Karpas-422 (cell line): ENCODE measurements at places on chromosomes 7 and 10. TPM values are rescaled to one million over a fixed set of nuclear protein-coding genes. Genes with fewer than 3 reads are reported as not detected.

CRHR2 gene
- not detected in 2 replicates for total RNA-seq

WDR86 gene
- total RNA-seq = not detected in 2 replicates

DGKB gene
- total RNA-seq = not detected in 2 replicates

PDSS1 gene
- 13.6 TPM in 2 replicates for total RNA-seq

H2BK1 gene
- total RNA-seq = not detected in 2 replicates

FEZF1 gene
- not detected in 2 replicates for total RNA-seq

AQP1 gene
- 0.22 and 0.82 TPM in 2 replicates for total RNA-seq

ALOX5 gene
- total RNA-seq = 480 and 661 TPM in 2 replicates

DNA sequence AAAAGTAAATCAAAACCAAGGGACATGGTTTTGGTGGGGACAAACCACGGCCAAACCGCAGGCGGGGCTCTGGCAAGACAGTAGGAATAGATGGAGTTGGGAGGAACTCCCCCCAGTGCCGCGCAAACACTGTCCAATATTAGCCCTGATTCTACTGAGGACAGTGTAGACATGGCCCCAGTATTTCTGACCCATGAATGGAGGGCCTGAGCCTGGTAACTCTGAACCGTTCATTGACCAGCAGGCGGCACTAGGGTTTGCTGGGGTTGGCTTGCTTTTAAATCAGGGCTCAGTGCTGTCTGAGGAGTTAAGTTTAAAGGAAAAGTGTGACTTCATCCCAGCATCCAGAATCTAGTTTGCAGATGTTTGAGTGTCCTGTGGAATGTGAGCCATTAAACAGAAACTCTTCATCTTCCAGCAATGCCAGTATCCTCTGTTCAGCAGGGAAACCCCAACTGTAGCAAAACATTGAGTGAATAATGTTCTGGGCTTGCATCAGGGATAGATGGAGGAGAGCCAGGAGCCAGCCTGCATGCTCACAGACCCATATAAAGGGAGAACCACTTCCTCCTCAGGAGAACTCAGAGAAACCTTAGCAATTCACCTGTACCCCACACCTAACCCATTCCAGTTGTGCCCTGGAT is 147.4 kb upstream of the PRSS58 start:
- DNase-seq = no peak

DNA sequence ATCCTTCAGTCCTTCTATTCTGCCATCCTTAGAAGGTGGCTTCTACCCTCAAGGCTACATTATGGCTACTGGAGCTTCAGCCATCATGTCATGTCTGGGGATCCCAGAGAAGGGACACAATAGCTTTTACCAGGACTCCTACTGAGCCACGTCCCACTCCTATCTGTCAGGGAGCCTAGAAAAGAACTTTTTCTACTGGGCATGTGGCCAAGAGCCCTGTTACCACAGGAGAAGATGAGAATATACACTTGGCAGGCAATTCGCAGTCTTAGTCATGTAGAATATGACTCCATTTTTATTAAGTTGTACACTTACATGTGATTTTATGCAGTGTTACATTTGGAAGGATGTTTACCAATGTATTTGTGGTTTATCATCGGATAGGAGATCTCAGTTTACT is 64.6 kb upstream of the KCNMA1 start:
- DNase-seq = no peak

GRCh38 chr7:69801729-69802682 is 203.7 kb downstream of the AUTS2 start:
- DNase-seq = no peak

DNA sequence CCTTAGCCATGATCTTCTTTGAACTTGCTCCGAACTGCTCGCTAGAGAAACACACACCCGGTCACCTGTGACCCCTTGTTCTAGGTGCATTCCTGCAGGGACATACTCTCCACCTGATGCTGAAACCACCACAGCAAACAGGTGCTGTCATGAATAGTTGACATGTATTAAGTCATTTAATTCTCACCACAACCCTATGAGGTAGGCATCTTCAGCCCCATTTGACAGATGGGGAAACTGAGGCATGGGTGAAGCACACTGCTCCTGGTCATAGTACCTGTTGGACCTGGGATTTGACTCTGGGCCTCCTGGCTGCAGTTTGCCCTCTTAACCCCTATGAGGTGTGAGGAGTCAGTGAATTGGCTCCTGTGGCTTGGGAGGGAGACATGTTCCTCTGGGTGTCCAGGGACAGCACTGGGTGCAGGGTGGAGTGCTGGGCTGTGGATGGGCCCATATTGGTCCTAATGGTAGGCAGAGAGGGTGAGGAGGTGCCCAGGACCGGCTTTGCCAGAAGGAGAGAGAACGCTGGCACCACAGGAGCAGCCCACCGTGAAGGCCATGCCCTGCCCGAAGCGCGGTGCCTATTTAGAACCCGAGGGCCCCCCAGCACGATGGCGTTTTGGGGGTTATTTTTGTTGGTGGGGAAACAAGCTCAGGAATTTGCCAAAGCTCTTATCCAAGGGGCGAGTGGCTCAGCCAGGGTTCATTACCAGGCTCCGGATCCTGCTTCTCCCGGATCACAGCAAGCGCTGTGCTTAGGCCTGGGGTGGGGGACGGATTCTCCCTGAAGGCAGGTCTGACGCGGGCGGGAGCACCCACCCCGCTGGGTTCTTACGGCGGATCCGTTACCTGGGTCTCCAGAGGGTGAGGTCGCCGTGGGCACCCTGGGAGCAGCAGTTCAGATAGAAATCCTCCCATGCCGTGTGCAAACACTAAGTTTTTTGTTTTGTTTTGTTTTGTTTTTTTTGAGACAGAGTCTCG is 52.3 kb downstream of the GLRX3 start:
- DNase-seq = no peak

DNA sequence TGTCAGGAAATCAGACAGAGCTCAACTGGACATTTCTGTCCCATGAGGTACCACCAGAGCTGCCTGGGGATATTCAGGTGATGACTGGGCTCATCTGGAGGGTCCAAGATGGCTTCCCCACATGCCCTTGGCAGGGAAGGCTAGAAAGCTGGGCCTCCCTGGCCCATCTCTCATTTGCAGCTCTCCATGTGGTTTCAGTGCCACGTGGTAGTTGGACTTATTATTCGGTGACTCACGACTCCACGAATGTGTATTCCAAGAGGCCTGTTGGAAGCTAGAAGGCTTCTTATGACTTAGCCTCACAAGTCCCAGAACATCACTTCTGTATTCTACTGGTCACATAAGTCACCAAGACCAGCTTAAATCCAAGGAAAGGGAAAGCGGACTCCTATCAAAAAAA is 22.8 kb downstream of the NSMCE4A start:
- no peak for DNase-seq
